ENCODE measurements at places on chromosomes 12 and 14.
A peak's percentile ranks its signal among the peaks of the same experiment; 100 is the strongest.

DNA sequence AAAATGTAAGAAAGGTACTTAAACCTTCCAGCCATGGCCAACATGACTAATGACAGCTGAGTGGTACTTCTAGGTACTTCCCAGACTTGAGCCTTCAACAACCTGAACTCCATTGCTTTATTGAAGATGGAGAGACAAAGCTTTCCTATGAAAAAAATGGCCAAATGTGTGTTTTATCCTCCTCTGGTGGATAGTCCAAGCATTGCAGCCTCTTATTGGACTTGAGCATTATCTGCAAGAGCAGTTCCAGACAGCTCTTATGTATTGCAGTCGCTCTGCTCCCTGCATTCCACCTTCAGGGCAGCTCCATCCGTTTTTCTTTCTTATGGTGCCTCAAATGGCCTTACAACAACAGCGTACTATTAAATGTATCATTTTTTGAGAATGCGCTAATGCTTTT, 588.2 kb downstream of the NRXN3 start:
- DNase-seq = peak; percentile 52

- no peak for DNase-seq
Measured at GRCh38 chr12:121127501-121127900, 5.2 kb upstream of the P2RX7 start.

GRCh38 chr12:108519558-108519957, 4.5 kb downstream of the FICD start:
- DNase-seq = peak; percentile 26

GRCh38 chr14:29734732-29735131, 192.9 kb downstream of the PRKD1 start:
- DNase-seq = no peak

GRCh38 chr12:54988402-54989054, 4.0 kb upstream of the TESPA1 start:
- no peak for DNase-seq

- DNase-seq = no peak
Measured at GRCh38 chr12:59559696-59560095, 36.1 kb upstream of the SLC16A7 start.

All from SW 1271 (cell line).